ENCODE measurements at places on chromosomes 4 and X.

DNA sequence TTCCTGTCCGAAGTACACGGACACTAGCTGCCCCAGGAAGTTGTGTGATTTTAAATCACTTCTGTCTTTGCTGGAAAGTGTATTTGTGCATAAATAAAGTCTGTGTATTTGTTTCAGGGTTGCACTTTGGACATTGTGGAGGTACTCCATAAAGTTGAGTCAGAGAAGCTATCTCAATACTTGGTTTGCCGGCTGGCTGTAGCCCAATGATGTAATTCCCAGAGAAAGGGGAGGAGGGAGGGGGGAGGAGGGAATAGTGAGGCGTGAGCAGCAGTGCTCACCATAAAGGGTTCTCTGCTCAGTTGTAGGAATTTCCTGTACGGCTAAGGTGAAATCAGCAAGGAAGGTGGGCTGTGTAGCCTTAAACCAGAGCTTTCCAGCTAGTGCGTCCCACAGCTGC lies 7.5 kb downstream of the APEX2 start:
- DNase-seq: no peak

DNA sequence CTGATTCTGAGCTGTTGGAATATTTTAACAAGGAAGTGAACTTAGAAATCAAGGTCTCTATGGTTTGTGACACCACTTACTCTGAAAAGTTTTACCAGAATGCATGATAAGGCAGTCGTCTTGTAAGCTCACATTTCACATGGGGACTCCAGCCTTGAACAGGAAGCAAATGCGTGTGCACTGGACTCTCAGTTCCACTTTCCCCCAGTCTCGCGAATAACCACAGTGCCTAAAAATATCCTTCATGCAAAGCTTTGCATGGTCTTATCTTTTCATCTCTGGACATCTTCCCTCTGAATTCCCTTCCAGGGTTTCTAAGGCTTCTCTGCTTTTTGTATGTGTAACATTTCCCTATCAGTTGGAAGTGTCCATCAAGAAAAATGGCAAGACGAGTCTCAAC lies 581.8 kb downstream of the NLGN4X start:
- DNase-seq: no peak

DNA sequence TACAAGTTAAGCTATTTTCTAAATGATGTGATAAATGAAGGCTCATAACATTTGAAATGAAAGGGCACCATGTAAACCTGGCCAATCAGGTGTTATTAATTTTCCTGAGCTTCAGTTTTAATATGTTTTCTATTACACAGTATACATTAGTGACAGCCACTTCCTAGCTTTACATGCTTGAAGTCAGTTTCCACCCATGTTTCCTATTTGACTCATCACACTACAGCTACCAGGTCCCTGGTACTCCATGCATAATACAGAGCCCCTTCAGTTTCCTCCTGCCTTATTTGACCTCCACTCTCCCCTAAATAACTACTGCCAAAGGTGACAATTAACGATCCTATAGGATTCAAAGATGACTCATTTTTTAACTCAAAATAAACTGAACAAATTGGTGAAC lies 18.3 kb downstream of the ZNF518B start:
- no peak for DNase-seq

GRCh38 chrX:150041208-150041607 lies 102.9 kb upstream of the EOLA2 start:
- no peak for DNase-seq

DNA sequence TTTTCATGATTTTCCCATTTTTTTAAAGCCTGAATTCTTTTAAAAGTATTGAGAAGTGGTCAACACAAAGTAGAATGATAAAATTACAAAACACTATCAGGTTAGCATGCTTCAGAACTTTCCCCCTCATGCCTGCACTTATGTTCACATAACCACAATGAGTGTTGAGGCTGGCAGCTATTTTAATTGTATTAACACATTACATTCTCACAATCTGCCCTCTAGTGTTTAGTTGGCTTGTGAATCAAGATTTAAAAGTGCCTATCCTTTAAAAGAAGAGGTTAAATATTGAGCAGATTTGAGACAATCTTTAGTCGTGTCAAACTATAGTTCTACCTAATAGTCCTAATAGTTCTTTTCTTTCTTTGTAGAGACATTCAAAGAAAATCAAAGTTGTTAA lies 93.6 kb upstream of the NAP1L5 start:
- no peak for DNase-seq

DNA sequence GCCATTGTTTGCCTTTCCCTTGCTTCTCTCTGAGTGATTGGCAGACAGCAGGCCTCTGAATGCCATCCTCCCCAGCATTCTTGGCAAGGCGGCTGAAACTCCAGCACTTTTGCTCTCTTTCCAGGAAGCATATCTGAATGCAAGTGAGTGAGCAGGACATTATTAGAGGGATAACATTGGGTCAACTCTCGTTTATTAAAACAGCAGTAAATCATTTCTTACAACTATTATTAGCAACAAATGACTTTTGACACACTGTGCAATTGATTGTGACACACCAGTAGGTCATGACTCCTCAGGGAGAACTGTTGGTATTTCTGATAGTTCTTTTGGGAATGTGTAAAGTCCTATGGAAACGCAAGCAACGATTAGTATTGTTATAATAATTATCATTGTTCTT lies 103.8 kb downstream of the EFNB1 start:
- DNase-seq: no peak

Measured in SHP77 (cell line).